HepG2 (cell line): ENCODE measurements at places on chromosomes 16 and 17. TPM values are rescaled to one million over a fixed set of nuclear protein-coding genes. Genes with fewer than 3 reads are reported as not detected.

CCL4 gene
- not detected in 2 replicates for total RNA-seq

DNA sequence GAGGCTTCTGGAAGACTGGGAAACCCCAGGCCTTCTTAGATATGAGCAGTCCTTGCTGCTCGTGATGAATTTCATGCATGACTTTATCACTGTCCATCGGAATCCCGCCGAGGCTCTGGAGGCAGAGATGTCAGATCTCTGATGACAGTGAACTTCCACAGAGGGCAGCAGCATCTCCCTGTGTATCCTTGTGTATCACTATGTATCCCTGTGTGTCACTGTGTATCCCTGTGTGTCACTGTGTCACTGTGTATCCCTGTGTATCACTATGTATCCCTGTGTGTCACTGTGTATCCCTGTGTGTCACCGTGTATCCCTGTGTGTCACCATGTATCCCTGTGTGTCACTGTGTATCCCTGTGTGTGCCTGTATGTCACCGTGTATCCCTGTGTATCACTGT is 160.2 kb upstream of the CHMP6 start:
- peaks cover 5% of the 10 kb centered on the region for H3K36me3 ChIP-seq
- H3K27ac ChIP-seq = no peak overlapping the region
- no peaks in the 10 kb centered on the region for H3K27me3 ChIP-seq
- no peak for DNase-seq
- H3K4me3 ChIP-seq = no peak overlapping the region
- H3K4me1 ChIP-seq = peaks cover 15% of the 10 kb centered on the region

- H3K36me3 ChIP-seq = no peaks in the 10 kb centered on the region
- no peaks in the 10 kb centered on the region for H3K4me1 ChIP-seq
- H3K4me3 ChIP-seq = no peak overlapping the region
- DNase-seq = no peak
- peaks cover 40% of the 10 kb centered on the region for H3K27me3 ChIP-seq
- no peak overlapping the region for H3K27ac ChIP-seq
Measured at GRCh38 chr16:57924514-57924913, 46.4 kb downstream of the CNGB1 start.

TMIGD1 gene
- not detected in 2 replicates for total RNA-seq

NHERF1 gene
- total RNA-seq = 138 and 169 TPM in 2 replicates

GRCh38 chr17:81057079-81057730 is 22.3 kb downstream of the BAIAP2 start:
- H3K27me3 ChIP-seq = no peaks in the 10 kb centered on the region
- no peak overlapping the region for H3K4me3 ChIP-seq
- H3K27ac ChIP-seq = no peak overlapping the region
- no peak for DNase-seq
- H3K36me3 ChIP-seq = peaks cover 68% of the 10 kb centered on the region; the same call in 2 of the 3 replicates

- no peak overlapping the region for H3K27ac ChIP-seq
- H3K4me3 ChIP-seq = no peak overlapping the region
- H3K27me3 ChIP-seq = peaks cover 28% of the 10 kb centered on the region
- peak; percentile 79 for DNase-seq
- peaks cover 75% of the 10 kb centered on the region for H3K4me1 ChIP-seq
Measured at GRCh38 chr17:38667099-38667786, 7.5 kb downstream of the EPOP start.

MT1E gene
- total RNA-seq = 1,072 and 1,398 TPM in 2 replicates

YBX2 gene
- 0.22 TPM in 1 of 2 replicates, not detected in the other for total RNA-seq

TMC8 gene
- 0.08 and 0.53 TPM in 2 replicates for total RNA-seq

DNA sequence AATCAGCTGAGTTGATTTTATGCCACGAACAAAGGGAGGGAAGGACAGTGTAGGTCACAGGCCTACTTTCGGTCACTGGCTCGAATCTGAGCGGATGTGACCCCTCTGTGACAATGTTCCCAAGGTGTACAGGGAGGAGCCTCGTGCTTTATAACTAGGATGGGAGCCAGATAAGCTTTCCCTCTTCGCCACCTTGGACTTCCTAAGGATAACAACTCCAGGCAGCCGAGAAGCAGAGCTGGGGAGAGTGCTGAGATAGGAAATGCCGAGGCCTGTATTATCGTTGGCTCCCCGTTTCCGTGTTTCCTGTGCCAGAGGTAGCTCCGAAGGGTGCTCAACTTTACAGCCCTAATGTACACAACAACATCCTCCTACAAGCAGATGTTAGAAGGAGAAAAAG is 217.8 kb upstream of the IRX3 start:
- H3K27me3 ChIP-seq = peaks cover 2% of the 10 kb centered on the region; the same call in 1 of the 2 replicates
- no peak for DNase-seq
- no peak overlapping the region for H3K4me3 ChIP-seq
- no peaks in the 10 kb centered on the region for H3K36me3 ChIP-seq
- H3K27ac ChIP-seq = no peak overlapping the region

HCRT gene
- not detected in 2 replicates for total RNA-seq

DNA sequence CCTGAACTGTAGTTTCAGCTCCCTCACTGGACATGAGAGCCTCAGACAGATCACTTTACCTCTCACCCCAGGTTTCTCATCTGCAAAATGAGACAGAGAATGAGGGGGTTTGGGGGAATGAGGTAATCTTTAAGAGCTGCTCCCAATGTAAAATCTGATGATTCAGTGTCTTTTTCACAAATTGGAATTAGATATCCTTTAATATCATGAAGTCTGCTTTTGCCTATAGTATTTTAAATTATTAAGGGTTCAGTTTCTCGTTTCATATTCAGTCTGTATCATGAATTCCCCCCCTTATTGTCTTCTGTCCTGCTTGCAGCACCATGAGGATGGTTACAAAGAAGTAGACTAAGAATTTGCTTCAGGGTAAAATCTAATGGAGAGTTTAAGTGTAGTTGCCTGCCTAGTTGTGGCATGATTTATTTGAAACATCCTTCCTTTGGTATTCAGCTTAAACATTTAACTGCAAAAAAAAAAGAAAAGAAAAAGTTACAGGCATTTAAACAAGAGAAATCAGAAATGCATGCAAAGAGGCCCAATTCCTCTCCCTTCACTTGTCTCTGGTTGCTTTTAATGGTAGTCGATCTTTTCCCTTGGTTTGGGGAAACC is 77.3 kb downstream of the WNT3 start:
- no peaks in the 10 kb centered on the region for H3K27me3 ChIP-seq
- H3K4me1 ChIP-seq = no peaks in the 10 kb centered on the region
- H3K4me3 ChIP-seq = no peak overlapping the region

DNA sequence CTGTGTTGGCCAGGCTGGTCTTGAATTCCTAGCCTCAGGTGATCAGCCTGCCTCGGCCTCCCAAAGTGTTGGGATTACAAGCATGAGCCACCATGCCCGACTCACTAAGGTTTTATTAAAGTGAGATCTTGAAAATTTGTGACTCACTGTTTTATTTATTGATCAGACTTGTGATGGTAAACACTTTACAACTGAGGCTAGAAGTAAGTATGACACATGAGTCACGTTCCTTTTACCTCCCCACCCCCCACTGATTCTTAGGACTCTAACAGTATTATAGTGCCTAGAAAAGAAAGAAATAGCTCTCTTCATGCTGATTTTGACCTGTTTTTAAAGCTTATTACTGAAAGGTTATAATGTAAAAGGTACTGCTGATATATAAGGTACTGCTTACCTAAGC is 160.6 kb downstream of the TANC2 start:
- H3K27ac ChIP-seq = no peak overlapping the region
- no peak overlapping the region for H3K4me3 ChIP-seq
- no peaks in the 10 kb centered on the region for H3K4me1 ChIP-seq

GRCh38 chr17:50949989-50950877 is 84.1 kb upstream of the TOB1 start:
- DNase-seq = peak; percentile 65
- H3K36me3 ChIP-seq = no peaks in the 10 kb centered on the region
- no peaks in the 10 kb centered on the region for H3K27me3 ChIP-seq
- H3K27ac ChIP-seq = peak overlapping the region; percentile 34
- H3K4me1 ChIP-seq = peaks cover 85% of the 10 kb centered on the region

STAT5A gene
- 4.1 and 4.5 TPM in 2 replicates for total RNA-seq

- peaks cover 6% of the 10 kb centered on the region; the same call in 1 of the 3 replicates for H3K36me3 ChIP-seq
- H3K4me3 ChIP-seq = peak overlapping the region; percentile 48
- H3K4me1 ChIP-seq = peaks cover 81% of the 10 kb centered on the region
Measured at GRCh38 chr16:11258553-11259492, 2.8 kb upstream of the SOCS1 start.

PERCC1 gene
- total RNA-seq = 0.15 TPM in 1 of 2 replicates, not detected in the other
